ENCODE measurements at places on chromosomes 4 and X. TPM values are rescaled to one million over a fixed set of nuclear protein-coding genes. Genes with fewer than 3 reads are reported as not detected.

TRIML2 gene
- not detected for total RNA-seq

XAGE1B gene
- not detected for total RNA-seq

PRKG2 gene
- 0.30 TPM for total RNA-seq

ARL13A gene
- not detected for total RNA-seq

F8A3 gene
- 0.43 TPM for total RNA-seq

NPY5R gene
- total RNA-seq = not detected

TCEAL6 gene
- not detected for total RNA-seq

HPSE gene
- total RNA-seq = 13.5 TPM

RBM47 gene
- total RNA-seq = 1.1 TPM

DUSP9 gene
- 0.36 TPM for total RNA-seq

ASB12 gene
- not detected for total RNA-seq

ARR3 gene
- total RNA-seq = not detected

ATP2B3 gene
- total RNA-seq = not detected

PCDH19 gene
- not detected for total RNA-seq

PHEX gene
- total RNA-seq = 0.64 TPM

TEX13A gene
- total RNA-seq = not detected

PHF8 gene
- 51.7 TPM for total RNA-seq

CCDC110 gene
- total RNA-seq = 0.25 TPM

HTR2C gene
- total RNA-seq = not detected

ADH1B gene
- total RNA-seq = not detected

PARM1 gene
- total RNA-seq = not detected

MAGEC1 gene
- not detected for total RNA-seq

TMSB15B gene
- 7.2 TPM for total RNA-seq

ETDA gene
- total RNA-seq = not detected

Measured in activated naive CD4-positive, alpha-beta T cell treated with anti-CD3 and anti-CD28 coated beads for 36 hours (primary cell).